Effector memory CD4-positive, alpha-beta T cell (primary cell): ENCODE measurements at places on chromosomes 6 and 20.

DNA sequence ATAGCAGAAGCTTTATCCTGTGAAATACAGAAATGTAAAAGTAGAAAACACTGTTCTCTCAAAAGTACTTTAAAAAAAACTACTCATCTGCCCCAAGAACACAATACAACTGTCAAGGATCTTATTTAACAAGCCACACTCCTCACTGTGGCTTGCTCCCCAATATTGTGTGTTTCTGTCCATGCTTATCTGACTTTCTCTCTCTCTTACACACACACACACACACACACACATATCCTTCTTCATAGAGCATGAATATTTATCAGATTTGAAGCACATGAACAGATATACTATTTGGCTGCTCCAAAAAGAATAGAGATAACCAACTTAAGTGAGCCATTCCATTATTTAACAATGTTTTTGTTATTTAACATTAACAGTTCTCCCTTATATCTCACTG is 3.6 kb upstream of the PHIP start:
- no peak for DNase-seq

DNA sequence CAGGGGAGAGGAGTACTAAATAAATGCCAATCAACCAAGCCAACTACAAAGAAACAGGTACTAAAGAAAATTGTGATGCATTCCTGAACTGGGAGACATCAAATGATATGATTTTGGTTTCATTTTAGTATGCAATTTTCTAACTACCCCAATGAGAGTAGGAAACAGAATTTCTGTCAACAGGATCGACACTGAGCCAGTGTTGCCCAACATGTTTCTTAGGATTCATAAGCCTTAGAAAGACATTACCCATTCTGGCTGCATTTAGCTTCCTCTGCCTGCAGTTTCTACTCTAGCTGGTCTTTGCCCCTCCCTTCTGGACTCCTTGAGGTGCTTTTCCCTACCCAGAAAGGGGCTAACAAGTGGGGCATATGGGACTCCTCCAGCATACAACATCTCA is 49.8 kb downstream of the KCTD20 start:
- no peak for DNase-seq

- DNase-seq: no peak
These were observed 24.1 kb downstream of the MCM8 start for GRCh38 chr20:5974531-5974930.

DNA sequence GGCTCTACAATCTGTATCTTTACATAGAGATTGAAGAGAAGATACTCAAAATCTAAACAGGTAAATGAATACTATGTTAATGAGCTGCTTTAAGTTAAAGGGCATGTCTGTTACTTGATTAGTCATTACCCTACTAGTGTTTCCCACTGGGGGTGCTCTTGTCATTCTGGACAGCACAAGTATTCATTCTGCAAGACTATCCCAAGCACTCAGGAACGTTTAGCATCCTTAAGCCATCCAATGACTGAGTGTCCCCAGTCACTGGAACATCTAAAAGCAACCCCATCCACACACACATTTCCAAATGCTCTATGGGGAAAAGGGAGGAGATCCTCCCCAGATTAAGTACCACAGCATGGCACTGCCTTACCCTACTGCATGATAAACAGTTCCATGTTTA is 25.7 kb downstream of the EZR start:
- DNase-seq: no peak

DNA sequence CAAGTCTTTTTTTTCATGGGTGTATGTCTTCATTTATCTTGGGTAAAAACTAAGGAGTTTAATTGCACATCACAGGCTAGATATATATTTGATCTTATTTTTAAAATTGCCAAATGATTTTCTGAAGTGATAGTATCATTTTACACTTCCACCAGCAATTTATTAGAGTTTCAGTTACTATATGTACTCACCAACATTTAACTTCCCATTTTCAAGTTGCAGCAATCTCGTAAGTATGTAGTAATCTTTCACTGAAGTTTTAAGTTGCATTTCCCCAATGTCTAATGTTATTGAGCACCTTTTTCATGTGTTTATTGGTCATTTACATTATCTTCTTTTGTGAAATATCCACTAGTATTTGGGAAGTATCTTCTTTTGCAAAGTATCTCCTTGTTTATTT is 277.4 kb upstream of the CNR1 start:
- no peak for DNase-seq

DNA sequence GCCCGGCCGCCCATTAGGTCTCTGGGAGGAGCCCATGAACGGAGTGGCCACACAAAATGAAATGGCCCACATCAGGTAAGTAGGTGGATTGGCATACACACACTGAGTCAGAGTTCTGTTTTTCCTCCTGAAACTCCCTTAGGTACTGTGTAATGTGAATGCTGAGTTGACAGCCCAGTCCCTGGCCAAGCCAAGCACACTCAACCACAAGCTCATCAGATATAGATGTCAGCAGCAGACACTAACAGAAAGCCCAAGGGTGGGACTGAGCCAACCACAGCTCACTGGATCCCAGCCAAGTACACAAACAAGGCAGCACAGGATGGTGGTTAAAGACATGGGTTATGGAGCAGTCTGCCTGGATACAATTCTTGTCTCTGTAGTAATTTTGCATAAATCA is 403.4 kb downstream of the GJA1 start:
- no peak for DNase-seq

- no peak for DNase-seq
These were observed 18.6 kb downstream of the DYNLT1 start for GRCh38 chr6:158625881-158626305.

GRCh38 chr6:150269857-150270223 is 99.0 kb upstream of the IYD start:
- no peak for DNase-seq

GRCh38 chr6:100796049-100796823 is 84.9 kb downstream of the ASCC3 start:
- no peak for DNase-seq
